C1 segment of cervical spinal cord (tissue), 14 donors: ENCODE measurements at places on chromosomes 5 and 9.

DNA sequence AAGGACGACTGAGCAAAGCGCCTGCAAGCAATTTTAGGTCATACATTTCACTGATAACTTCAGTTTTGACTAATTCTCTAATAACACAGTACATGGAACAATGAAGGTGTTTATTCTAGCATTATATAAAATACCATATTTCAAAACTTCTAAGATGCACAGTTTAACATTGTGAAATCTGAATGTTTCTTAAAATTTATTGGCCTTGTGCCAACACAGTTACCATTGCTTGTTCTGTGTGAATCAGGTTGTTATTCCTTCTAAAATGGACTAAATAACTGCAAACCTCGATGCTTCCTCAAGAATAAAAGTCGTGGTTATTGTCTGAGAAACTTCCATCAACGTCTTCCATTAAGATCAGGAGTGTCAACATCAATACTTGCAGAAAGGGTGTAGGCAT, 8.0 kb downstream of the MCC start:
- DNase-seq: no peak

- peak; percentile 25 for DNase-seq
Measured at GRCh38 chr9:17613758-17614157, 34.9 kb downstream of the SH3GL2 start.

DNA sequence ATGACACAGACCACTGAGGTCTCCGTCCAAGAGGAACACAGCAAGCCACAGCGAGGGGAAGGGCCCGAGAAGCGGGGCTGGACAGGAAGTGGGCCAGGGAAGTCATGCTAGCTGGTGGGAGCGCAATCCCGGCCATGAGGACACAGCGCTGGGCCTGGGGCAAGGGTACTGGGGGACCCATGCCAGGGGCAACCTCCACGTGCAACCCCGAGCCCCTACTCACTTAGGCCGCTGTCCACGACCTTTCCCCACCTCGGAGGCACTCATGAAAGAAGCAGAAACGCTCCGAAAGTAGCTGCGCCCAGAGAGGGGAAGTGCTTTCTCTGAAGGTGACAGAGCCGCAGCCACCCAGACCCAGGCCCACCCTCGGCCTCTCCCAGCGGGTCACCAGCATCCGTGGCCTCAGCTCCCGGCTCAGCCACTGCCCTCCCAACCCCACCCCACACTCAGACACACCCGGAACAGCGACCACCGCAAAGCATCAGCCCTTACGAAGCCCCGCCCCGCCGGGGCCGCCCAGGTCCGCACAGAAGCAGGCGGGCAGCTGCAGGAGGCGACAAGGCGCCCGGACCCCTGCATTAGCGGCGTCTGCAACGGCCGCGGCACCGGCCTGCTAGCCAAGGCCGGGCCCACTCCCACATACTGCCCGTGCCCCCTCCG, 782 bp downstream of the BICD2 start:
- DNase-seq: peak; percentile 30

DNA sequence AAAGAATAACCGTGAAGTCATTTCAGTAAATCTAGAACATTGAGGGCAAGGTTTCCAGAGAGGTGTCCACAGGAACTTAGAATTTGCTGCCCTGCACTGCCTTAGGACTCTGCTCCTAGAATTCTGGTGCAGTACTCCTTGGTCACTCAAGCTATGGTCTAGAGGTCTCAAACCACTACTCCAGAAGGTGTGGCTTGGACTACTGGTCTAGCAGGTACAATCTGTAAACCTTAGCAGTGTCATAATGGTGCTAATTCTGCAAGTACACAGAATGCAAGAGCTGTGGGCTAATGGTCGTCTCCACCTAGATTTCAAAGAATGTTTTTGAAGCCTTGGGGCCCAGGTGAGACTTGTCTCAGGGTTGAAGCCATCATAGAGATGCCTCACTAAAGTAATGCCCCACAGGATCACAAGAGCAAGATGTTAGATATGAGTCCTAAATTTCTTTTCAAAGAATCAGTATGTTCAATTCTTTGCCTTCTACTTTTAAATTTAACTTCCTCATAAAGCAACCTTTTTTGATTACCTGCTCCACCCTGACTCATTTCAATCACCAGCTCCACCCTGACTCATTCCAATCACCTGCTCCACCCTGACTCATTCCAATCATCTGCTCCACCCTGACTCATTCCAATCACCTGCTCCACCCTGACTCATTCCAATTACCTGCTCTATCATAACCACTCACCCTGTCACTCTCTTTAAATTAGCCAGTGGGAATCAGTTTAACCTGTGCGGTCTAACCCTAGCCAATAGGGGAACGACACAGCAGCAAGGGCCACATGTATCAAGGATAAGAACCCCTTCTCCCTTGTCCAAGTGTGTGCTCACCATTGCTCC, 1111.8 kb upstream of the ACO1 start:
- no peak for DNase-seq

DNA sequence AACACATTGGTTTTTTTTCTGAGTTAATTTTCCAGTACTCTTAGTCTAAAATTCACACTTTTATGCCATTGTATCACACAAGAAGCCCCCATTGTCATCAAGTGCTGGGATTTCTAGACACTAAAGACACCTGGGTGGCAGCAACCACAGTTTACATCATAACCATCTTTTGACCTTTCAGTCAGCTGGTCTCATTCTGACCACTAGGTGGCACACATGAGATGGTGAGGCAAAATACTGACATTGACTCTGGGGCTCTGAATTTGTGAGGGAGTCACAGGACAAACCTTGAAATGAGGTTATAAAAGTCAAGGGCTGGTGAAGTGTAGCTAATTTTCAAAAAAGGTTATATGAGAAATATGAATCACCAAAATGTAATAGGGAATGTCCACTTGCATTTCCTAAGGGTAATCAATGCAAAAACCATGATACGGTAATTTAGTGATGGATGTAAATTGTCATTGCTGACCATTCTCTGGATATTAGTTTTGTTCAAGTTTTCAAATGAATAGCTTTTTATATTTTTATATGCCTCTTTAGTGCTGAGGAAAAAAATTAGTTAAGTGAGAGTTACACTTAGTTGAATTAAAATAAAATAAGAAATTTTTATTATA, 229.4 kb downstream of the DMAC1 start:
- DNase-seq: peak; percentile 14

DNA sequence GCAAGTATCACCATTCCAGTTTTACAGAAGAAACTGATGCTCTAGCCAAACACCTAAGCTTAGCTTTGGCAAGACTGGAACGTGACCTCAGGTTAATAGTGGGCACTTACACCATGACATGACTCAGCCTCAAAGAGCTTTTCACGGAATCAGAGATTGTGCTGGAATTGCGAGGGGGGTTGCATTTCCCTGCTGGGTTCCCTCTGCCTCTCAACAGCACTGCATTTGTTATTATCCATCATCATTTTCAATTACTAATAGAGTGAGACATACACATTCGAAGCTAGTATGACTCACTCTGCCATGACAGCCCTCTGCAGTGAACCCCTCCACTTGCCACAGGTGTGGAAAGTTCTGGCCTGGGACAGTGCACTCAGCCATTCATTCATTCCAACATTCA, 8.0 kb downstream of the SPOCK1 start:
- no peak for DNase-seq

DNA sequence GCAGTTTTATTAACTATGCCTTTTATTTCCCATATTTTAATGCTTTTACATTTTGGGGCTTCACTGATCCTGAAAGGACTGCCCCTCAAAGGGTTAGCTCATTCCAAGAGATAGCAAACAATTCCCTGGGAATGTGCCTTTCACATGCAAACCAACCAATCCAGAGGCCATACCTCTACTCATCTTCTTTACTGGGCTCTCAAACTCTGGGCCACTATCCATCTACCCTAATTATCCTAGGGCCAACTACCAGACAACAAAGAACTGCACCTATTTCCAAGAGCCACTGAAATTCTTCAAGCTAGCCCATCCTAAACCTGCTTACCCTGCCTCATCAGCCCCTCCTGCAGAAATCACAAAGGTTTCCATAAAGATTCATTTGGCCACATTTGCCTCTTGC, 364.7 kb downstream of the CDH12 start:
- no peak for DNase-seq

- no peak for DNase-seq
Measured at GRCh38 chr5:93603793-93604643, 21.0 kb downstream of the NR2F1 start.

DNA sequence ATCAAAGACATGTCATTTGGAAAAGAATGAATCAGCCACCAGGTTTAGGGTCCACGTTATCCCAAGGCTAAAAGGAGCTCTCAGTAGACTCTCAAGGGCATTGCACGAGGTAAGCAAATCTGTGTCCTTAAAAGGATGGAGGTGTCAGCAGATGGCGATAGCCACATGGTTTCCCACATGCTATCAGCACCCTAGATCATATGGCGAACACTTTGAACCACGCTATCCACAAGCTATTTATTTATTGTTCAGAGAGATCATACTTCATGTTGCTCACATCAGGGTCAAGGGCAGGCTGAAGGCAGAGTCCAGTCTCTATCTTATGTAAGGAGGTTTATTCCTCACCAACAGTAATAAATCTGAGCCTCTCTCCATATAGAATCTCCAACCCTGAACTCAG, 43.7 kb downstream of the CDH6 start:
- DNase-seq: no peak

DNA sequence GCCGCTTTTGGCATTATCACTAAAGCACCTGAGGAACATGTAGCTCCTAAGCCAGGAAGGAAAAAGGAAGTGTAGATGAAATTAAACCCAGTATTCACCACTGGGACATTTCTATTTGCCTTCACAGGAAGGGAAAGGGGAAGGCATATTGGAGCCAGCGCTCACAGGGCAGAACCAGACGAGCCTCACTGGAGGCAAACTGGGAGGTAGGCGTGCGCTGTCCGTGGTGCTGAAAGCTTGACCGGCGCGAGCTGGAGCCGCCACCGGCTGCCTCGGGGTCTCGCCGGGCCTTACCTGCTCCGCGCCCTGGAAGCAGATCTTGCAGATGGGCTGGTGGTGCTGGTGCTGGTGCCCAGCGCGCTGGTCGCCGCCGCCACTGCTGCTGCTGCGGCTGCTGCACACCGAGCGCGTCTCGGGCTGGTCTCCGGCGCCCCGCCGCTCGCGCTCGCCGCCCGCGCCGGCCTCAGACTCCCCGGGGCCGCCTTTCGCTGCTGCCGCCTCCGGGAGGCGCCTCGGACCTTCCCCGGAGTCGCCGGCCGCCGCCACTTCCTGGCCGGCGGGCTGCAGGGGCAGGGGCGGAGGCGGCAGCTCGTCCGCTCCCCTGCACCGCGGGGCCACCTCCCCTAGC, 732 bp downstream of the MARCHF11 start:
- DNase-seq: no peak

DNA sequence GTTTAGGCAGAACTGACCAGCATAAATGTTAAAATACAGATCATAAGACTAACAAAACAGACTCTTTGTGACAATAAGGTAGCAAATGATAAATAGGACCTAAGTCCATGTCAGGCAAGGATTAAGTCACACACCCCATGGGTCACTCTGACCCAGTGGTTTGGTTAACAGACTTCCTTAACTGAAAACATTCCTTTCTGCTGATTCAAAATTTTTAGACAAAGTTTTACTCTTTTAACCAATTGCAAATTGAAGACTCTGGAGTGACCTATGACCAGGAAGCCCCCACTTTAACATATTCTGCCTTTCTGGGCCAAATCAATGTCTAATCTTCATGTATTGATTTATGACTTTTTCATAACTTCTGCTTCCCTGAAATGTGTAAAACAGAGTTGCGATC, 4.9 kb upstream of the NXNL2 start:
- no peak for DNase-seq

DNA sequence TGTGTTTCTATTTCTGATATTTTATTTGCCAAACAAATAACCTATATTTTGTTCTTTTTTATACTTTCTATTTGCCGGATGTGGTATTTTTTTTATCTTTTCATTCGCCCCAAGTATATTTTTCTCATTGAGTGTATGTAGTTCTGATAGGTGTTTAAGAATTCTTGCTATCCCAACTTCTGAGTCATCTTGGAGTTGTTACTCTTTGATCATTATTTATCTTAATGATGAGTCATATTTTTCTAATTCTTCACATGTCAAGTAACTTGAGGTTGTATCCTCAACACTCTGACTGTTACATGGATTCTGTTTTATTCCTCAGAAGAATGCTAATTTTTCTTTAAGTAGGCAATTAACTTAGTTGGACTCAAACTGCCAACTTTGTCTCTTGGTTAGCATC, 498.1 kb downstream of the TLE1 start:
- DNase-seq: no peak

DNA sequence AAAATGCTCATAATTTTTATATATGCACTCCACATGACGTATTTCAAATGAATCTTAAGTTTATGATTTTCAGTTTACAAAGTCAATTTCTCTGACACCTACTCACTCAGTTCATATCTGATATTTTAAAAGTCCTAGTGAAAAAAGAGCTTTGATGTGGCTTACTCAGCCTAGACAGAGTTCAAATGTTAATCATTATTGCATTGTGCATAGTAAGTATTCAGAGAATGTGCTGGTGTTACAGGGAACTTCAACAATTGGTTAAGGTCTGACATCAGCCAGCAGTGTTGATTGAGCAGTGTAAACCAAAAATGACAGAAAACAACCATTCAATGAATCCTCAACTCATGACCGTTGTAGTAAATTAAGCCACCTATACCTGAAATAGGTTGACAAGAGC, 147.2 kb upstream of the LHFPL2 start:
- DNase-seq: no peak

DNA sequence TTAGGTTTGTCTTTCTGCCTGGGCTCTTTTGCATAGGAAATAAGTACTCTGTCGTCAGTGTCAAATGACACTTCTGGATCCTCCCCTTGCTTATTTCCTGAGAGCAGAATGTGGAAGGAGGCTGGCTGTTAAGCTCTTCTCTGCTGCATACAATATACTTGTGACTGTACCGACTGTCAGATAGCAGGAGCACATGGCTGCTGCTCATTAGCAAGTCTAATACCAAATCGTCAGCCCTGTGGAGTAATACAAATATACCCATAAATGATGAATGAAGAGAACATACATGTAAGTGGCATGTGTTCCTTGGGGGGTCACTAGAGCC, at the start of gene GPR151:
Gene GPR151, minus strand, starts transcription at position 40 of the 325 bp plus-strand sequence. CDS start 77 bp downstream, outside the sequence.
- no peak for DNase-seq

DNA sequence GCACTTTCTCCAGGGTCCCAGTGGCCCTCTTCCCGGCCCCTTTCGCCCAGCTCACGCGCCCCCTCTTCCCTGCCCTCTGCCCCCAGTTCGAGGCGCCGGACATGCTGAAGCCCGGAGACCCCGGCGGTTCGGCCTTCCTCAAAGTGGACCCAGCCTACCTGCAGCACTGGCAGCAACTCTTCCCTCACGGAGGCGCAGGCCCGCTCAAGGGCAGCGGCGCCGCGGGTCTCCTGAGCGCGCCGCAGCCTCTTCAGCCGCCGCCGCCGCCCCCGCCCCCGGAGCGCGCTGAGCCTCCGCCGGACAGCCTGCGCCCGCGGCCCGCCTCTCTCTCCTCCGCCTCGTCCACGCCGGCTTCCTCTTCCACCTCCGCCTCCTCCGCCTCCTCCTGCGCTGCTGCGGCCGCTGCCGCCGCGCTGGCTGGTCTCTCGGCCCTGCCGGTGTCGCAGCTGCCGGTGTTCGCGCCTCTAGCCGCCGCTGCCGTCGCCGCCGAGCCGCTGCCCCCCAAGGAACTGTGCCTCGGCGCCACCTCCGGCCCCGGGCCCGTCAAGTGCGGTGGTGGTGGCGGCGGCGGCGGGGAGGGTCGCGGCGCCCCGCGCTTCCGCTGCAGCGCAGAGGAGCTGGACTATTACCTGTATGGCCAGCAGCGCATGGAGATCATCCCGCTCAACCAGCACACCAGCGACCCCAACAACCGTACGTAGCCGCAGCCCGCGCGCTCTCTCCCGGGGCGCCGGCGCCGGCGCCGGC, 1.0 kb downstream of the PRDM6 start:
- DNase-seq: no peak

GRCh38 chr5:148384380-148384737, 601 bp downstream of the FBXO38 start:
- no peak for DNase-seq
